ENCODE measurements at places on chromosomes 2 and 18.
A peak's percentile ranks its signal among the peaks of the same experiment; 100 is the strongest.

GRCh38 chr2:177343773-177344172 lies 48.8 kb upstream of the AGPS start:
- no peak for DNase-seq

GRCh38 chr2:216516730-216517350 lies 18.2 kb downstream of the RPL37A start:
- DNase-seq = peak; percentile 48

DNA sequence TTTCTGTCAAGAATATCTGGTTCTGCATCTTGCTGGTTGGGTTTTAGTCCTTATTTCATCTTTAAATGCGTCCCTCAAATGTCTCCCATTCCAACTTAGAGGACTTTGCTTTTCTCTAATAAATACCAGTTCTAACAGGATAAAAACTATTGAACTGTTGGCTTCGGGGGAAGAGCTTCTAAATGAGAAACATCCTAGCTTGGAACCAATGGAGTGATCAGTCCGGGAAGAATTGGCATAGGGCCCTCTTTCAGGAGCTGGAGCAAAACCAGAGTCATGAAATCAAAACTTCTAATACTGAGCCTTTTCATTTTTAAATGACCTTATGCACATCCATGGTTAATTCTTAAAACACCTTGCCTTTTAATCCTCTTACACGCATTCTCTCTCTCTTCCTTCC lies 401.6 kb upstream of the SMIM21 start:
- DNase-seq = no peak

- no peak for DNase-seq
These were observed 64.6 kb downstream of the DSEL start for GRCh38 chr18:67451960-67452359.

DNA sequence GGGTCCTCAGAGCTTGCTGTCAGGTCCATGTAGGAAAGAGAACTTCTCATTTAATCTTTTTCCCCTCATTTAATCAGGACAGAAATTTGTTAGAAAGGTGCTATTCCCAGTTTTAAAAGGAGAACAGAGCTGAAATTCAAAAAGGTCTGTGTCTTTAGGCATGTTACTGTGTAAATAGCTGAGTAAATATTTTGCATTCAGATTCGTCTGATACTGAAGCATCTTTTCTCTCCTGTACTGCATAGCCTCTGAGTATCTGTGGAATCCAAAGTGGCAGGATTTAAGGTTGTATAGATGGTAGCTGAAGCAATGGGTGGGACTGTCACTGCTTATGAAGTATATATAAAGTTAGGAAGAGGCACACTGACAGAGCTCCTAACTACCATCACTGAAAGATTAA lies 9.0 kb downstream of the PTPN4 start:
- no peak for DNase-seq

GRCh38 chr2:65388596-65389390 lies 43.6 kb downstream of the SPRED2 start:
- DNase-seq = no peak

DNA sequence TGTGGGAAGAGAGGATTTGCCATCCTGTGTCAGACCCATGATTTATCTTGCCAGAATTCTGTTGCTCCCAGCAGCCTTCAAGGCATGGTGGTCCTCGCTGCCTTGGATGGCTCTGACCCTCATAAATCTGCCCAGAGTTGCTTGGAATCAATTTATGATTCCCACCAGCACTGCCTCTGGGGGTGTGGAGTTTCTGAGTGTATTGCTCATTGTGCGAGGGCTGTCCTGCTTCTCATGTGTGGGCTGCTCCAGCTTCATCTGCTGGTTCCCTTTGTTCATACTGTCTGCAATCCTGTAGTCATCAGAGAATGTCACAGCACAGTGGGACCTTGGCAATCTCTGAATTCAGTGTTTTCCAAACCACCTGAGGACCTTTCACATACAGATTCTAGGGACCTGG lies 139.8 kb downstream of the CLIP4 start:
- no peak for DNase-seq

DNA sequence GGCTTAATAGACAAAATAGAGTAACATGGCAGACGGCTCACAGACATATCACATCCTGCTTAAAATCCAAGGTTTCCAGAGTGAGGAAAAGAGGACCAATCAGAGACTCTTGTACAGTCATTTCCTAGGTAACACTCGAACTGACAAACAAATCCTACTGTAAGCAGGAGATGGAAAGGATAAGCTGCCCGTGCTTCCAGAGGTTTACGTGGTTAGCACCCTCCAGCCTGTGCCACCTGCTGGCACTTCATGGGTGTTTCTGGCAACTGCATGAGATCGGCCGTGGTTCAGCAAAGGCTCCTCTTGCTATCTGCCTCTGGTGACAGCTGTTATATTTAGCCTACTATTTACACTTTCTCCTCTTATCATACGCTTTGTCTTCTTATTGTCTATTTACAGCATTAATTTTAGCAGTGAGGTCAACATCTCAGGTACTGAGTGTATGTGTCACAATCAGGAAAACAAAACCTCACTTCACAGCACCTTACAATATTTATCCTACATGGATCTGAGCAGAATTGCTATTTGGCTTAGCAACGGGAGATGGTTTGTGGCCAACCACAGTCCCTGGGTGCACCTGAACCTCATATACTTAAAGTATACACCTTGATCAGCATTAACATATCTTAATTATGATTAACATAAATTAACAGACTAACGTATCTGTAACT lies 226.9 kb downstream of the TMEM163 start:
- no peak for DNase-seq

DNA sequence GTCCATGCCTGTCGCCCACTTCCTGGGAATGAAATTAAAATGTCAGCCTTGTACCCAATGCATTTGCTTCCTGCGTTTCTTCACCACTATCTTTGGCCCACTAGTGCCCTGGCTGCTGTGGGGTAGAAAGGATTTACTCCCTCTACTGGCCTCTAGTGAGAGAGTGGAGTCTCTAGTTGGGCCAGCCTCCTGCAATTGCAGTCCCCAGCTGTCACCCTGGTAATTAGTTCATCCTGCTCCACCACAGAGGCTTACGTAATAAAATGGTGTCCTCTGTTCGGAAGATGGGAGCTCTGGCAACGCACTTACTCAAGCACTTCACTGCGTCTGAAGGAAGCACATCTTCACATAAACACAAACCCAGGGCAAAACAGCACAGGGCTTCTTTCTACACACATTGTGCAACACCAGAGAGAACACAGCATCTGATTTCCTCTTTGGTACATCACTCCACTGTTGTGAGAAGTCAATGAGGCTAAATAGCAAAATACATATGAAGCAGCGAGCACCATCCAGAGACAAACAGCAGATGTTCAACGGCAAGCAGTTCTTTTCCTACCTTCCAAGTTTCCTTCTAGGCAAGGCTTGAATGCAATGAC lies 274.6 kb downstream of the LRATD1 start:
- DNase-seq = no peak

GRCh38 chr18:48153613-48154481 lies 223.4 kb upstream of the SMAD2 start:
- no peak for DNase-seq

DNA sequence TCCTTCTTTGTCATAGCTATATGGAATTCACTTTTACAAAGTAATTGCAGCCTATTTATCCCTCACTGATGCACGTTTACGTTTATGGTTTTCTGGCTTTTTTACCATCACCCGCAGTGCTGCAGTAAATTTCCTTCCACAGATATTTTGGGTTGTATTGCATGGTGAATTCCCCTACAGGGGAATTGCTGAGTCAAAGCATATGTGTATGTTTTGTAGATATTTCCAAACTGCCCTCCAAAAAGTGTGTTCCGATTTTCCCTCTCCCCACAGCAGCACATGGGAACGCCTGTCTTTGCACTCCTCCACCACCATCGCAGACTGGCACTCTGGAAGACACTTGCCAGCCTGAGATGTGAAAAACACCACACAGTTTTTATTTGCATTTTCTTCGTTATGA lies 80.6 kb upstream of the UXS1 start:
- DNase-seq = no peak

DNA sequence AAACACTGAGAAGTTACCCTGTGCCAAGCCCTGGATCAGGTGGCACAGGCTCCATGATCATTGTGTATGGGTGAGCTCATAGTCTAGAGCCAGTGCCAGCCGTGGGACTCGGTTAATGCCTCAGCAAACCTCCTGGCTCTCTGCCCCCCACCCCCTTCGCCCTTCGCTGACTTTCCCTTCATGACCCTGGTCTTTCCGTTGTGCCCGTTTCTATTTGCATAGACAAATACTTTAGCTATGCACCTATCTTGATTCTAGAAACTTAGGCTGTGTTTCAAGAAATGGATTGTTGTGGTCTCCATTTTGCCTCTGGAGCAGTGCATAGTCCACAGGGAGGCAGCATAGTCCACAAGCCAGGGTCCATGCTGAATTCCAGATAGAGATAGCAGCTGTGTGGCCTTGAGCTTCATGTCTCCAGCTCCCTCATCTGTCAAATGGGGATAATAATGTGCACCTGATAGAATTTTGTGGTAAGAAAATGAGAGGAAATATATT lies 44.8 kb upstream of the KDM3A start:
- DNase-seq = peak; percentile 25

GRCh38 chr2:191297033-191297432 lies 51.8 kb downstream of the MYO1B start:
- no peak for DNase-seq
